Stimulated activated CD8-positive, alpha-beta memory T cell treated with anti-CD3 and anti-CD28 coated beads, Interleukin-4, amount 100 ng/mL, for 48 hours (primary cell): ENCODE measurements at places on chromosomes 11 and 22.
A peak's percentile ranks its signal among the peaks of the same experiment; 100 is the strongest.

- DNase-seq, result no peak
Observed at GRCh38 chr11:93322207-93322606, 8.3 kb upstream of the DEUP1 start.

GRCh38 chr11:109978895-109979294 is 114.3 kb upstream of the ZC3H12C start:
- DNase-seq, result no peak

DNA sequence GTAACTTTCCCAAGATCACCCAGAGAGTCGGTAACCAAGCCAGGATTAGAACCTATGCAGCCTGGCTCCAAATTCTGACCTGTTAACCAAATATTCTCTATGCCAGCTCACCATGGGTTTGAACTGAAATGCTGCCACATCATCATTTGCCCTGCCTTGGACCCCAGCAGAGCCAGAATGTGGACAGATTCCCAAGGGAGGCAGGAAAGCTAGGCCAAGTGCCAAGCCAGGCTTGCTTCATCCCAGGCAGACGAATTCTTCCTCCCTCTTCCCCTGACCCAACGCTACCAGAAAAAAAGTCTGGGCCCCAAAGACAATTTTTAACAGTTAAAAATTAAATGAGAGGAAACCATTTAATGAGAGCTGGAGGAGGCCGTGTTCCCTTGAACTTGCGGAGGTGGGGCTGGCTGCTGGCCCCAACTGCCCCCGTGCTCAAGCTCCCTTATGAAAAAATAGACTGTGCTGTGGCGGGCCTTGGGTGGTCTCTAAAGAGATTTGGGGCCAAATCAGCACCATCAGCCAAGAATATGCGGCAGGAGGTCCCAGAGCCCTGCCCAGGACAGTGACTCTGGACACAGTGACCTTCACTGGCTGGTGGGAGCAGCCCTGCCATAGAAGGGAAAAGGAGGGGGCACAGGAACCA is 184.1 kb upstream of the SYT13 start:
- DNase-seq, result no peak

GRCh38 chr11:1824221-1825038 is 10.4 kb upstream of the SYT8 start:
- DNase-seq, result no peak

DNA sequence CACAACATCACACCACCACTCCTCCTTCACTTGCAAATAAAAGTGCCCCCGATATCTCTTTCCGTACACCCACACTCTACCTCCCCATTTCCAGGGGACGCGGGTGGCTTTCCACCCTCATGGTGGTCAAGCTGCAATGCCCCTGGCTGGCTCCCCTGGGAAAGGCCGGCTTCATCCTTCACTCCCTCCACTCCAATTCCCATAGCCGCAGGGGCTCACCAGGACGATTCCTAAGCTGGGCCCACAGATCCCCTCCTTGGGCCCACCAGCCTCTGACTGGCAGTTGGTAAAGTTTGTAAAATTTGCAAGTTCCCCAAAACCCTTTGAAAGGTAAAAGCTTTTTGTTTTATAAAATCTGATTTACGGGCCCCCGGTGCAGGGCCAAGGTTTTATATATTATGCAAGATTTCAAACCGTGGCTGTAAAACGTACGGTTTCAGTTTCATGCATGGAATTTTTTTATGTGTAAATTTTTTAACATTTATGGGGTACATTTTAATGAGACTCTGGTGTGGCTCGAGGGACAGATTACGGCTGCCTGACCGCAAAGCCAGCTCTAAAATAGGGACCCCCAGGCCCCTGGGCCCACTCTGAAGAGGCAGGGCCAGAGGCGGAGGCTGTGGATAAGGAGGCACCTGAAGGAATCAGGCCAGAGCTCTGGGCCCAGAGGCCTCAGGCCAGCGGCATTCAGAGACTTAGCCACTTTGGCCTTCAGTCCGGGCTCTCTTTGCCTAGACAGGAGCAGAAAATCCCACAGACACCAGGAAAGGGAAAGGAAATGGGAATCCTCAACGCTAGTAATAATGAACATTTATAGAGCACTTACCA is 106.5 kb downstream of the FEZ1 start:
- no peak for DNase-seq

DNA sequence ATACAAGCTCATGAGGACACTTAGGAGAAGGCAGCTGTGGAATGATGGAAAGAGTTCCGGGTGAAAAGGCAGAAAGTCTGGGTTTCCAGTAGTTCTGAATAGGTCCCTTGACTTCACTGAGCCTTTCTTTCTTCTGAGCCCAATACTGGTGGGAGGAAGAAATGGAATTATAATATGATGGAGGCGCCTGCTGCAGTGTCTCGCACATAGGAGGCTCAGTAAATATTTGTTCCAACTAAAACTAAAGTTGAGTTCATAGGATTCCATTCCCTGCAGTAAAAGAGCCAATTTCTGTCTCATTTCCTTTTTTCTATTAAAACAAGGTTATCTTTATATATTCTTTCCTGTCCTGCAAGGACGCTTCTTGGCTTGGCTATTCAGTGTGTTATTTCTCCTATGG is 5.2 kb upstream of the CLMP start:
- DNase-seq, result no peak

DNA sequence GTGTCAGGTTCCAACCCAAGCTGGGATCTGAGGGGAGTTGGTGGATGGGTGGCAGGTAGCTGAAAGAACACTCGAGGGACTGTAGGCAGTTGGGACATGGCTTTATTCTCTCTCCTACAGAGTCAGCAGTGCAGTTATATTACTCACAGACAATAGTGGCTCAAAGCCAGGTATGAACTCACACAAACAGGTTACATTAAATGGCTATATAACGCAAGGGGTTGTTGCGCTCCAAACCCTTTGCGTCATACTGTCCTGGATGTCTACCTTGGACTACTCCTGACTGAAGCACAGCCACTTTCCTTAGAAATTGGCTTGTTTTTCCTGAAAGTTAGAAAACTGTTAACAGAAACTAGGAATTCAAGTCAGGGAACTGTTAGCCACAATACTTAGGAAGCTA is 66.4 kb upstream of the OR4B1 start:
- no peak for DNase-seq

DNA sequence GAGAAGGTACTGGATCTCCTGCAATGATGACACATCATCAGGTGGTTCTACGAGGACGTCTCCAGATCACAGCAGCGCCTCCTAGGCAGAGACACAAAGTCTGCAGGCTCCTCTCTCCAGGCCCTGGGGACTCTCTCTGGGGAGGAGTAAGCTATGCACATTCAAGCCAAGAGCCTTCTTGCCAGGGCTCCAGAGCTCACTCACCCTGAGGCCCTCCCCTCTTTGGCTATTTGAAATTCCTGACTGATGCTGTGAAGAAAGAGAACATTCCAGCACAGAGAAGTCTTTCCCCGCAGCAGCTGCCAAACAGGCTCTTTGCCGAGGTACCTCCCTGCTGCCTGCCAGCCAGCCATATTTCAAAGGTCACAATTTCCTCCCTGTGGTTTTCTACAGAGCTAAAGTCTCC is 204.9 kb downstream of the CSNK2A3 start:
- no peak for DNase-seq

GRCh38 chr11:78109081-78110015 is 29.7 kb upstream of the NDUFC2 start:
- DNase-seq, result no peak

DNA sequence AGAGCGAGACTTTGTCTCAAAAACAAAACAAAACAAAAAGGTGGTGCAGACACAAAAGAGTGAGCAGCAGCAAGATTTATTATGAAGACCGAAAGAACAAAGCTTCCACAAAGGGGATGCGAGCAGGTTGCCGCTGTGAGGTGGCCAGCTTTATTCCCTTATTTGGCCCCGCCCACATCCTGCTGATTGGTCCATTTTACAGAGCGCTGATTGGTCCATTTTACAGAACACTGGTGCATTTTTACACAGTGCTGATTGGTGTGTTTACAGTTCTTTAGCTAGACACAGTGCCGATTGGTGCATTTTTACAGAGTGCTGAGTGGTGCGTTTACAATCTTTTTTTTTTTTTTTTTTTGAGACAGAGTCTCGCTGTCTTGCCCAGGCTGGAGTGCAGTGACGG is 77.4 kb downstream of the CECR2 start:
- no peak for DNase-seq

DNA sequence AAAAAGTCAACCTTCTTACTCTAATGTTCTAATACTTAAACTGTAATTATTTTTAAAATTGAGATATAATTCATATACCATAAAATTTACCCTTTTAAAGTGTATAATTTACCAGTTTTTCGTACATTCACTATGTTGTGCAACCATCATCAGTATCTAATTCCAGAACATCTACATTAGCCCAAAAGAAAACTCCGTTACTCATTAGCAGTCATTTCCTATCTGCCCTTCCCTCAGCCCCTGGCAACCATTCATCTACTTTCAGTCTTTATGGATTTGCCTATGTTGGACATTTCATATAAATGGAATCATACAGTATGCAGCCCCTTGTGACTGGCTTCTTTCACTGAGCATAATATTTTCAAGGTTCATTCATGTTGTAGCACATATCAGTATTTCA is 22.2 kb downstream of the SGSM3 start:
- DNase-seq, result no peak

DNA sequence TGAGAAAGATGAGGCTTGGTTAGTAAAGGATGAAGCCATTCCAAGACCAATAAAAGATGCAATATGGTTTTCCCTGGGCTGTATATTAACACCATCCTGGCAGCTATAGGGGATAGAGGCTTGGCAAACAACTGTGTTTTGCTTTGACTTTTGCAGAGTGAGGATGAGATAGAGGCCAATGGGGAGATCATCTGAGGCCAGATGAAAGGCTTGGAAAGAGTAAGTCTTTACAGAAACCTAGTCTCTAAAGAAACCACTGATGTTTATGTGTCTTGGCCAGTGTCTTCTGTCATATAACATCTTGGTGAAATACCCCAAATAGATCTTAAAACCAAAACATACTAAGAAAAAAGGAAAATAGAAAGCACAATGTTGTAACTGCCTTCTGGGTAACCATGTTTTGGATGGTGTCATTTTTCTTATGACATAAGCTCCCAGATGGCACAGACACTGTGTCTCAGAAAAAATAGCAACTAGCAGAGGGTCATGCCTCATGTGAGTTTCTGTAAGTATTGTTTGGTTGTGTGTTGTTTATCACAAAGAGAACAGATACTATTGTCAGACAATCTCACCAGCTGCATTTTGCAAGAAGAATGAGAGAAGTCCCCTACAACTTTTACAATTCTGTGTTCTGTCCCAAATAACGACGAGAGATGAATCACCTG is 305.4 kb downstream of the ST3GAL4 start:
- DNase-seq, result no peak

DNA sequence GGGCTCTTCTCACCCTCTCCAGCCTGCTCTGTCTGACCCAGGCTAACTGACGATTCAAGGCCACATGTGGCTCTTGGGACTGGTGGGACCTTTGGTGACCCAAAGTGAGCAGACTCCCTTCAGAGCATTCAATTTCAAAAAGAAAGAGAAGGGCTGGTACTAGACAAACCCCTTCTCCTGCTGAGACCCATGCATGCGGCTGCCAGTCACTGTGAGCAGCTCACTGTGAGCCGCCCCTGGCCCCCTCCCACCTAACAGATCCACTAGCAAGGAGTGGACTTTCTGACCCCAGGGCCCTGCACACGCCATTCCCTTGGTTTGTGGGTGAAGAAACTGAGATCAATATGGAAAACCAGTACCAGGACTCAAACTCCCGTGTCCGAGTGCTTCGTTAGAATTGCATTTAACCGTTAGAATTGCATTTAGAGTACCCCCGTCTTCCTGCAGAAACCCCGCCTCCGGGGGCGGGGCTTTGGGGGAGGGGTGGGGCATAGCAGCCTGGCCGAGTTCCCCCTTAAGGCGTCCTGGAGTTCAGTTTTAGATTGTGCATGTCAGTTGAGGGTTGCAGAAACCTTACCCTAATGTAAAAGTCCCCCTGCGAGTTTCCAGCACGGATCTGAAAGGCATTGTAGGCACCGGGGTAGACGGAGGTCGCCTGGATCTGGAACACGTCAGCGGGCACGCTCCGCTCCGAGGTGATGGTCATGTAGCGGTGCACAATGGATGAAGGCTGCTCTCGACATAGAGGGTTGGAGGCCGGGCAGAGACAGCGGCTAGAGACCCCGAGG is 5.1 kb downstream of the EFEMP2 start:
- DNase-seq, result peak; percentile 67

DNA sequence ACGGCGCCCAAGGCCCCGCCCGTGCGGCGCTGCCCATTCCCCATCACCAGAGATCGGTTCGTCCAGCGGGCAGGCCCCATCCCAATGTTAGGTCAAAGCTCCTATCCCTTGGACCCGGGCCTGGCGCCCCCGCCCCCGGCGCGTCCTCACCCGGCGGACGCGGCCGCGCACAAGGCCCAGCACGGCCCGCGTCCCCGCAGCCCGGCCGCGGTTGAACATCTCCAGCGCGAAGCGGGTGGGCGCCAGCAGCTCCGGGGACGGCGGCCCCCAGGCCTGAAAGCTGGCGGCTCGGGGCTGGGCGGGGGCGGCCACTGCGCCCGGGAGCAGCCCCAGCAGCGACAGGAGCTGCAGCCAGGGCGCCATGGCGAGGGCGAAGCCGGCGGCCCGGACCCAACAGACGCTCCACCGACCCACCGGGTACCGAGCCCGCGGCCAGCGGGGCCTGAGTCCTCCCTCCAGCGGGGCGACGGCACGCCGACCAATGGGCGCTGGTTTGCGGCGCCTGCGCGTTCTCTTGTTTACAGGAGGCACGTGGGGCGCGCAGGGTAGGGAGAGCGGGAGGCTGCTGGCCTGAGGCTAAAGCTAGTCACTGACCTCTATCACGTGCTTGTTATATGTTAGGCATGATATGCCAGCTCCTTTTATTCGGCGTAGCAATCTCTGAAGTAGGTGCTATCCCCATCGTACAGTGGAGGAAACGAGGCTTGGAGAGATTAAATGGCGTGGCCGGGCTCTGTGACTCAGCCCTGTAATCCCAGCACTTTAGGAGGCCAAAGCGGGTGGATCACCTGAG is at the start of gene CTSF:
TSS of gene CTSF (minus strand) at position 483 of the 793 bp plus-strand sequence. CDS start at position 363, 120 bp downstream.
- peak; percentile 83 for DNase-seq

GRCh38 chr22:45710469-45710868 is 38.8 kb downstream of the ATXN10 start:
- DNase-seq, result no peak

GRCh38 chr11:96905143-96905542 is 515.3 kb downstream of the JRKL start:
- no peak for DNase-seq

DNA sequence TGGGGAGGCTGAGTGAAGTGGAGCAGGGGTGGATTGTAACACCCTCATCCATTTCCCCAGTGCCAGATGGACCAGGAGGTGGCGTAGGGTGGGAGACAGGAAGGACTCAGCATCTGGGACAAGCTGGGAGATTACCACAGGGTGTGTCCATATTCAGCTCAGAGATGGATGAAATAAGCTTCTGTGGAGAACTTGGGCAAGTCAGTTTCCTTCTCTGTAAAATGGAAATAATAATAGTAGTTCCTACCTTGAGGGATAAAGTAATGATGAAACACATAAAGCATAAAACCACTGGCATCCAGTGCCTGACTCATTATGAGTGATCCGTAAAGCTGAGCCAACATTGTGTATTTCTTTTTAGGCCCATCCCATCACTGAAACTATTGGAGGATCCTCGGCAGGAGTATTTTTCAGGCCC is 607 bp upstream of the ROBO4 start:
- peak; percentile 16 for DNase-seq
